ENCODE measurements at places on chromosomes 2 and 18.

DNA sequence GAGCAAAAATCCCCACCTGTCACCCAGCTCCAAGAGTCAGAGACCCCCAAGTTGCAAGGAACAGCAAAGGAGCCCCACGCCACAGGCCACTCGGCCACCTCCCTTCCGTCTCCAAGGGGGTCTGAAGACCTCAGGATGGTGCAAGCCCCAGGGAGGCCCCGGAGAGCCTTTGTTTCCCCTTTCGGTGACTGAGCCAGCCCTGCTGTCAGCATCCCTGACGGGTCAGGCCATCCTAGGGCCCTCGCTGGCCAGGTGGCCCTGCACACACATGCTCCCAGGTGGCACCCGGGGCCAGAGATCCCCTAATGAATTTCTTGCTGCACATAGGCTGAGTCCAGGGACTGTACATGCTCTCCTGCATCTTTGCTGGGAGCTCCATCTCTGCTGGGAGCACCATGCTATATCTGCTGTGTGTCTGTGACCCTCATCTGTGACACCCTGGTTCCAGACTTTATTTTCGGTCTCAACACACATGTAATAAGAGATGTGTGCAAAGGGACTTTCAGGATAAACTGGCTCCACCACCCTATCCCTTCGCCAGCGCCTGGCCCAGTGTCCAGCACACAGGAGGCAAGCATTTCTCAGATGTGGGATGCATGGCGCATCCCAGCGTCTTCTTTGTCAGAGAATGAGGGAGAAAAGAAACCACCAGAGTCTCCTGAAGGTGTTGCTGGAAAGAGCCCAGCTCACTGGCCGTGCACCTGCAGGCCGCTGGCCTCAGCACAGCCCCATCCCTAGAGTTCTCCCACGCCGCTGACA lies 27.4 kb downstream of the ADI1 start:
- no peak for DNase-seq

DNA sequence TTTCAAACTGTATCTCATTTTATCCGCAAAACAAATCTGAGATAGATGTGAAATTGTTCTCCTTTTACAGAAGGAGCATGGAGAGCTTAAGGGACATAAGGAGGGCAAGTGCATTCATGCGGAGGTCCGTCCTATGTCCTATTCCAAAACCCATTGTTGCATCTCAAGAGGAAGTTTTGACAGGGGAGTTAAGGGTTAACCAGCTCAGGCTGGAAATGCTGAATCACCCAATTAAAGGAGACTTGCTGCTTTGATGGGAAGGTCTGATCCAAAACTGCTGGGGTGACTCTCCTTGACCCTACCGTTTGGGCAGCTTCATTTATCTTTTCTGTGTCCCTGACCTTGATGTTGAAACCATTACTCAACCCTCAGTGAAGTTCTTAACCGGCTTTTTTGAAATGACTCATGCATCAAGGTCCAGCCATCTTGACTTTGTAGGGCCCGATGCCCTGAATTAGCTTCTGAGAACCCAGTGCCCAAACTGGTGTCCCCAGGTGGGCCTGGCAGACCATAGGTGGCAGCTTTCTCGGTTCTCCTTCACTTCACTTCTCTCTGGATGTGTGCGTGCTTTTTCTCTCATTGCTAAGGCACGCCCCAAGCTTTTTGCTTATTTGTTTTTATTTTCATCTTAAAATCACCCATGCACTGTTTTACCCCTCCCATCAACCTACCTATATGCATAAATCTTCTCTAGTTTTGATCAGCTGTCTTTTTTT lies 15.9 kb upstream of the TXNDC2 start:
- DNase-seq, result no peak

- peak; percentile 29 for DNase-seq
Measured at GRCh38 chr2:98479959-98480524, 35.4 kb downstream of the INPP4A start.

DNA sequence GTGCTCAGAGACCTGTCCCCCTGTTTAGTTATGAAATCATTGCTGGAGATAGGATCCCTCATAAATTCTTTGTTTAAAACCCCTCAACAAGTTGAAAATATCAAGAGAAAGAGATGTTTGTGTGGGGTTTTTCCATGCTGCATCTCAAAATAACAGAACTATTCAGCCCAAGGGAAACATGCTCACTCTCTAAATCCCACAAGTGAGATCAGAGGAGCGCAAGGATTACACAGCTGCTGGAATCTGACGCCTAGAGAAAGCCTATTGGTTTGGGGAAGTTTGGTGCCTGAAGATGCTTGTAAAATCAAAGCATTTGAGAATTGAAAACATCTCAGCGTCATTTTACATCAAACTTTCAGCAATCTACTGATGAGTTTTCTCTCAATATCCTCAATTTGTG lies 7.9 kb downstream of the FSHR start:
- no peak for DNase-seq

GRCh38 chr2:225008935-225009334 lies 33.3 kb downstream of the DOCK10 start:
- no peak for DNase-seq

GRCh38 chr2:43104763-43105162 lies 121.6 kb downstream of the ZFP36L2 start:
- no peak for DNase-seq

GRCh38 chr2:162524192-162524591 lies 180.3 kb downstream of the GCA start:
- DNase-seq, result no peak

Data from activated T-helper 1 cell treated with anti-CD3 and anti-CD28 coated beads, Interleukin-2, amount 50 U/mL, for 16 hours (primary cell).